Omental fat pad (tissue), 4 donors: ENCODE measurements at places on chromosomes 7 and 10. TPM values are rescaled to one million over a fixed set of nuclear protein-coding genes. Genes with fewer than 3 reads are reported as not detected.

DNA sequence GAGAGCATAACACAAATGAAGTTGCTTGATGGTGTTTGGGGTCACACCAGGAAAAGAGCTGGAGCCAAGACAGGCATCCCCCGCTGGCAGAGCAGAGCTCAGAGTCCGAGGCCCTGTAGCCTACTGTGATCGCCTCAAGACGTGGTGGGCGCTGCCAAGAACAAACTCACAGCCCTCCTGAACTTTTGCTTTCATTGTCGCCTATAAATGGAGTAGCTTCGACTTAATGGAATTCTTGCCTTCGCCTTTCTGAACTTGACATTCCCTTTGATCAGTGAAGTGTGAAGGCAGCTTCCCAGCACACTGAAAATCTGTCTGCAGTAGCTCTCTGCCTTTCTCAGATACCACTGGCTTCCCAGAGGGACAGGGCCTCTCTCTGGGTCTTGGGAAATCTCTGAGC, 21.3 kb downstream of the CPXM2 start:
- DNase-seq: no peak

DNA sequence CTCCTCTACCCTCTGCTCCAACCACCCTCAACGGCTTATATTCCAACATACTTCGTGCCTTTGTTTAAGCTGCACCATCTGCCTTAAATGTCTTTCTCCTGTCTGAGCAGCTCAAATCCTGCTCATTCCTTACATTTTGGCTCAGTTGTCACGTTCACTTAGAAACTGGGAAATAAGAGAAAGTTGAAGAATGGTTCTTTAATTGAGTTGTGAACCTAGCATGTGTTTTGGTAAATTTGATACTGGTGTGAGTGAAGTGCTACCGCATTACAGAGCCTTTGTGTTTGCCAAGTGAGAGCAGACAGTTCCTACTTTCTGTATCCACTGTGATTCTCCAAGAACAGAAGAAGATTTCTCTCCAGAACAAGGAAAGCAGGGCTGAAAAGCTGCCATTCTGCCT, 54.3 kb downstream of the EPDR1 start:
- no peak for DNase-seq

DNA sequence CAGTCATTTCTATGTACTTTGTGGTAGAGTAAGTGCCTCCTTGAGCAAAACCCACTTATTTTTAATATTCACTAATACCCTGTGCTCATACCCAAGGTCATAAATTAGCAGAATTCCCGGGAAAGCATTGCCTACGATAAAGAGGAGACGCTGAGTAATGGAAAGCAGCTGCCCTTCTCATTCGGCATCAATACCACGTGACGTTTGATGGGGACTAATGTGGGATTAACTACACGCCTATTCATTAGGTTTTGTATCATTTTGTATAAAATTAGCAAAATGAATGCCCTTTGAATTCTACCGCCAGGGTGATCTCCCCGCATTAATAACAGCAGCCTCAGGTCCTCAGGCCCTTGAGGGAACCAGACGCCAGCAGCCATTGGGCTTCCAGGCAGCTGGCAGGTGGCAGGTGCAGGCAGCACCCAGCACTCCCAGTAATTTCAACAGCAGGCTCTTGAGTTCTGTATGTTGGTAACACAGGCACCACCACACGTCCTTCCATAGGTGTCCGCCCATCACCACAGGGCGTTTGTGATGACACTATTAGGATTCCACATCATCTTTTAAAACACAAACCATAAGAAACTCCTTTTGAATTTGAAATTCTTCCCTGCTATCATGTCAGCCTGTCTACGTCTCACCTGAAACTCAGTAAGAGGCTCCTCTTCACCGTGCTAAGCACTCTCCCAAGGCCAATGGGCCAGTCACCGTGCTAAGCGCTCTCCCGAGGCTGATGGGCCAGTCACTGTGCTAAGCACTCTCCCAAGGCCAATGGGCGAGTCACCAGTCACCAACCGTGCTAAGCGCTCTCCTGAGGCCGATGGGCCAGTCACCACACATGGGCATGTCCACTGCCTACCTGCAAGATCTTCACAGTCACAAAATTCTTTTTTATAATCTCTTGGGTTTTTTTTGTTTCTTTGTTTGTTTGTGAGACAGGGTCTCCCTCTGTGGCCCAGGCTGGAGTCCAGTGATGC, 509.4 kb downstream of the PTPRN2 start:
- DNase-seq: no peak

- DNase-seq: no peak
These were observed 1016.4 kb upstream of the KCND2 start for GRCh38 chr7:119256446-119257131.

NUTM2E gene
- not detected for total RNA-seq

VPS26A gene
- total RNA-seq: 38.5 TPM

LDB3 gene
- 0.56 TPM for total RNA-seq

PNLIPRP1 gene
- total RNA-seq: not detected

OR2A1 gene
- total RNA-seq: not detected
